ENCODE measurements at places on chromosomes 5 and 9.

DNA sequence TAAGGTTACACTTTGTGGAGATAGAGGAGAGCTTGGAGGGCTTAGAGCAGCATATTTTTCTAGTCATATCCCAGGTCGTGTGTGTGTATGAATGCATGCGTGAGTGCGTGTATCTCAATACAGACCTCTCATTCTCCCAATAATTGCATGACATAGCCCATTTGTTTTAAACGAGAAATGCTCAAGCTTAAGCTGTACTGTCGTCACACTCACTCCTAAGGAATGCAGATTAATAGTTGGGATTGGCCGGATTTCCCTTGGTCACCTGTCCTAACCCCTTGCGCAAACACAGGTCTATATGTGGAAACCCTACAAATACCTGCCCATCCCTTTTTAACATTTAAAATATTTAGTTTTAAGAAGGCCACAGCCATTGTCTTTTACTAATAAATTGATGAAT lies 165.8 kb downstream of the SEMA5A start:
- DNase-seq: no peak

DNA sequence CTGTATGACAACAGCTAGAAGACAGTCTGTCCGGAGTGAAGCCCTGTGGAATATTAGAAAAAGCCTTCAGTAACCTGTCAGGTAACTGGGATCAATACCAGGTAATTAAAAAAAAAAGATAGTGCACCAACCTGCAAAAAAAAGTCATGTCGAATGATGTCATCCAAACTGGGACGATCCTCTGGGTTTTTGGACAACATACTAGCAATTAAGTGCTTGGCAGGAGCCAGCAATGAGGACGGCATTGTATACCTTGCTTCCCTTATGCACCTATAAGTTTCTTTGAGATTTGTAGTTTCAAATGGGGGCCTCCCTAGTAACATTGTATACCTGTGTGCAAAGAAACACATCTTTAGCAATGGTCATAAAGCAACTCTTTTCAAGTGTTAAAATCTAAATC lies 2.8 kb downstream of the PLK2 start:
- no peak for DNase-seq

- DNase-seq: no peak
Measured at GRCh38 chr9:34085581-34086500, 37.2 kb upstream of the UBAP2 start.

GRCh38 chr5:39730006-39730405 lies 305.2 kb upstream of the DAB2 start:
- no peak for DNase-seq

DNA sequence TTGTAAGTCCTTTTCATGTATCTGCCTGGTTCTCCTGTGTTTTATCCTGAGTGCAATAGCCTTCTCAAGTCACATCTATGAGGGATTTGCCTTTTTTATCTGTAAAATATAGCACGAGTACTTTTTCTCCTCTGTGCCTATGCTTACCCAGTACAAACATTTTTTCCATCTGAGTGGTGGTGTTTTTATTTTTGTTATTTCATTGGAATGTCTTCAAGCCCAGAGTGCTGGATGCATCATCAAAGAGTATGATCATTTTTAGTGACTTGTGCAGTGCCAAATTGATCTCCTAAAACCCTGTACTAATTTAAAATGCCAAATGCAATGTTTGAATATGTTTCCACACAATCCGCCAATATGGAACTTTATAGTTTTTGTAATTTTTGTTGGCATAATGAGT lies 86.1 kb downstream of the TLE4 start:
- no peak for DNase-seq

- DNase-seq: no peak
Measured at GRCh38 chr5:134477462-134478245, 47.8 kb upstream of the JADE2 start.

DNA sequence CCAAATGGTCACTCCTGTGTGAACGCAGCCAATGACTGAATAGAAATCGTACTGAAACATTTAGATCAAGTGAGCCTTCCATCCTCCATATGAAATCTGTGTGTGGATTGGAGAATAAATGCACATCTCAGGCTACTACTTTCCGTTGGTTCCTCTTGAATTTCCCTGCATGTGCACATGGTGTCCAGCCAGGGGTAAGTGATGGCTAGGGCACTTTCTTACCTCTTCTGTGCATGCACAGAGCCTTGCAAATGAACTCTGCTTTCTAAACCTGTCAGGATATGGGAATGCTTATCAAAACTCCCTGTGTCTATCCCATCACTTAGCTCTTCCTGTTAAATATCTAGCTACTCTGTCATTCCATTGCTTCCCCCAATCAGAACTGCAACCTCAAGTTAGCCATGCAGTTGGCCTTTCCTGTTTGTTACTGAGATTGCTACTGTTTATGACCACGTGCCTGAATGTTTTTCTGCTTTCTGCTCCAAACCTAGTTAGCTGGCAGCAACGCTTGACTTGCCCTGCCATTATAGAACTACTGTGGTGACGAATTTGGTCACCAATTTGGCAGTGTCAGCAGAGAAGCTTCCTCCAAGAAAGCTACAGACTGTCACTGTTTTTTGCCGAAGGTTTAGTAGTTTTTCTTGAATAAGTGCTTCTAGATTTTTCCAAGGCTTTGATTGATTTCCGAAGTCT lies 661.6 kb downstream of the LRRC70 start:
- DNase-seq: no peak

GRCh38 chr5:130528474-130528873 lies 624.2 kb downstream of the CHSY3 start:
- no peak for DNase-seq

DNA sequence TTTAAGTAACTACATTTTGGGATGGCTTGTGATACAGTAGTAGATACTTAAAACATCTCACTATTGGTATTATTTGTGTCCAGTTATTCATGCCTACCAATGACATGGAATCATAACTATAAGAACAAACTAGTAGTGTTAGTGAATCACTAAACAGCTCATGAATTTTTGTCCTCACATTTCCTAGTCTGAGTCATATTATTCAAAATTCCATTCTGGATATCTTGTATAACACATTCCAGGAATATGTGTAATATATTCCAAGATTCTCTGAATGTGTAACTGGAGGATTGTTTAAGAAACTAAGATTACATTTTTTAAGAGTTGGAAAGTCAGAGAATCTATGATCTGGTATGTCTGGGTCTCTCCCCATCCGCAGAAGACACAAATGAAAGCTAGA lies 565.3 kb upstream of the ZNF608 start:
- DNase-seq: no peak

DNA sequence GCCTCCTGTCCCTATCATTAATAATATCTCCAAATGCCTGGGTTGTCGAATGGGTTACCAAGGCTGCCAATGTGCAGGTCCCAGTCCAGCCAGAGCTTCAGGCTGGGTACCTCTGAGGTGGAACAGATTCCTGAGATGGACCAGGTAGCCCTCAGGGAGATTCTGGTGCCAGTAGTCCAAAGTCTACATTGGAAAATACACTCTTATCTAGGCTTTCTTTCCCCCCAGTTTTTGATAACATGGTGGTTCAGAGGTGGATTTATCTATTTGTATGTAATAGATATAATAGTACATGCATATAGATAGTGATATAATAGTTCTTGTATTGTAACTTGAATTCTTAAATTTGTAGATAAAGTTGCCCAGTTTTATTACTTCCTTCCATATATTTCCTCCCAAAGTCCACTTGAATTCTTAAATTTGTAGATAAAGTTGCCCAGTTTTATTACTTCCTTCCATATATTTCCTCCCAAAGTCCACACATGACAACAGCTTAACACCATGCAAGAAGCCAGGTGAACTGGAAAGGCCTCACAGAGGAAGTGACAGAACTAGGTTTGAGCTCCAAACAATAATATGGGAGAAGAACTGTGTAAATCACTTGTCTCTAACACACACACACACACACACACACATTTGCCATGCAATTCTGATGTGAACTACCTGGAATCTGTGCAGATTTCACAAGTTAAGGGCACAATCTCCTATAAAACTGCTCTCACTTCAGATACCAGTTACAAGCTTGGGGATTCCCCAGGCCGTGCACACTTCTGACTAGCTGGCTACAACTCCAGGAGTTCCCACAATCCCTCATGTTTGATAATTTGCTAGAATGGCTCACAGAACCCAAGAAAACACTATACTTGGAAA lies 30.7 kb upstream of the ERAP1 start:
- no peak for DNase-seq

DNA sequence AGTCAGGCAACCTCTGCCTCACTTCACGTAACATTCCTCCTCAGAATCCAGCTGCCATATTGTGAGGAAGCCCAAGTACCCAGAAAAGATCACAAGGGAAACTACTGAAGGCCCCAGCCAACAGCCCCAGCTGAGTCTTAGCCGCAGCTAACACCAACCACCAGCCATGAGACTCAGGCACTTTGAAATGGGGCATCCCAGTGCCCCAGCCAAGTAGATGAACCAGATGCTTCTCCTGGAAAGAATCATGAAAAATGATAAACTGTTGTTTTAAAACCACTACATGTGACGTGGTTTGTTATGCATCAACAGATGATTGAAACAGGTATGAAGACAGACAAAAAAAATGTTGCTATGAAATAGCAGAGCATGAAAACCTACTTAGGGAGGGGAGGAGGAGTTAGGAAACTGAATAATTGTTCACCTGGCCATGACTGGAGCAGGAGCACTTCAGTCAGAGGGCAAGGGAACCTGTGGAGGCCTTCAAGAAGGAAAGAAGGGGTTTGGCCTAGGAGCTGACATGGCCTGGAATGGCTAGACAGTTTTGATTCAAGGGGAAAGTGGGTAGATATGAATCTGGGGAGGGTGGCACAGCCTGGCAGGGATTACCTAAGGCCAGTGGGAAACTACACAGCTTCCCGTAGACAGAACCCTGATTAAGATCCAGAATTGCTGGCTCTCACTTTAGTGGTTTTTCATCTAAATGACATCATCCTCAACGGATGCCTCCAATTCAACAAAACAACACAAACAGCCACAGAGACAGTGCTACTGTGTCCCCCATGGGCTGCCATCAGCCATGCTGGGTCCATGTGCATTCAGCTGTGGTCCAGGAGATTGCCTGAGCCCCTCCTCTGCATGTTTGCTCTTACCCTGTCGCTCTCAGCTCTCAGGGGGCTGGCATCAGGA lies 211.6 kb downstream of the SYK start:
- DNase-seq: no peak

DNA sequence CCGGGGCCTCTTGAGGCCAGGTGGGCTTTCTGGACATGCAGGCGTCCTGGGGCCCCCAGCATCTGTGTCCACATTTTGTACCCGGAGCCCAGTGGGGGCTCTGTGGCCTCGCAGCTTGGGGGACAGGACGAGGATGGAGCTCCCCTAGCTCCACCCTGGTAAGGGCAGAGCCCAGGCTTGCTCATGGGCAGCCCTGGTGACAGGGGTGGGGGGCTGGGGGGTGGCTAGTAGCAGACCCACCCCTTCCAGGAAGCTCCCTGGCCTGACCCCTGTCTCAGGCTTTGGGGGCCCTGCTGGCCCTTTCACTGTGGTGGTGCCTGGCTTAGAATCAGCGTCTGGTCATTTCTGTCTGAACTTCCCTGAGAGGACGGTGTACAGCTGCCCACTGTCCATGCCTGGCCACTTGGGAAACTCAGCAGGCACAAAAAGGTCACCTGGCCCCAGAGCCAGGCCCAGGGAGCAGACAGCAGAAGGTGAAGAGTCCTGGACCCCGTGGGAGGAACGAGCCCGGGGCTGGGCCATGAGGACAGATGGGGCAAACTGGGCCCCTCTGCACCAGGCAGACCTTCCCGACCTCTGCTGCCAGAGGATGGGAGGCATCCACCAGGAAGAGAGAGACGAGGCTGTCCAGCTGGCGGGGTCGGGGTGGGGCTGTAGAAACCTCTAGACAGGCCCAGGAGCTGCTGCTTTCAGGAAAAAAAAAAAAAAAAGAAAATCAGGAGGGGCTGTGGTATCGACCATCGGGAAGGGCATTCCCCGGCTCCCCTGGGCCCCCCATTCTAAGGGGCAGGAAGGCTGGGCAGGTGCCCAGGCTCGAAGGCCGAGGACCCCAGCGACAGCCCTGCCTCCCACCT lies 52.8 kb downstream of the EXD3 start:
- no peak for DNase-seq

- no peak for DNase-seq
Measured at GRCh38 chr9:113310538-113310937, 7.4 kb upstream of the RNF183 start.

DNA sequence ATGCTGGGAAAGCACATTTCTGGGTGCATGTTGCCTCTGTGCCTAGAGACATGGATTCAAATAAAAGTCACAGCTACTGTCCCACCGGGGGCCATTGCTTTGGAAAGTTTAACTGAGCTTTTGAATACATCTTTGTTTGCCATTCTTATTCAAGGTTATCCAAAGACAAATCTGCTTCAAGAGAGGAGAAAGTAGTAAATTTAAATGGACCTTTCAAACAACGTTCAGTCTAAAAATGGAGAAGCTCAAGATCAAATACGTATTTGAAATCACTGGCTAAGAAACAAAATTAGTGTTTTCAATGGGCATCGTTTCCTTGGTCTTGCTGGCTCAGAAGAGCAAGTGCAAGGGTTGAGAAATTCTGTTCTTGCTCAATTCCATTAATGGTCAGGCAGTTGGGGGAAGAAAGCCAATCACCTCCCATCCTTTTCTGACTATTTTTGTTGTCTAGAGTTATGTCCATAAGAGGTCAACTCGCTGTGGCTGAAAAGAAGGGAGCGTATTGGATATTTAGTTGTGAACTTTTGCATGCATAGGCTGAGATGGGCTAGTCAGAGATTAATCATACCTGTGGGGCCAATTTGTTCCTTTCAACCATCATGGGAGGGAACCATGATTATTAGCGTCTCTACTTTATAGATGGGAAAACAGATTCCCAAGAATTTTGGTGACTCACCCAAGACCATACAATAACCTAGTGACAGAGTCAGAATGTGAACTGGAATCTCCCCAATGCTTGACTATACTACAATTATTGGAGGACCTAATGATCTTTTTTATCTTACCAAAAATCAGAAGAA lies 276.2 kb upstream of the TNC start:
- DNase-seq: no peak

GRCh38 chr9:68530618-68531017 lies 10.1 kb downstream of the TMEM252 start:
- DNase-seq: no peak

GRCh38 chr9:61667559-61668121 lies 477.8 kb downstream of the SPATA31A7 start:
- no peak for DNase-seq

DNA sequence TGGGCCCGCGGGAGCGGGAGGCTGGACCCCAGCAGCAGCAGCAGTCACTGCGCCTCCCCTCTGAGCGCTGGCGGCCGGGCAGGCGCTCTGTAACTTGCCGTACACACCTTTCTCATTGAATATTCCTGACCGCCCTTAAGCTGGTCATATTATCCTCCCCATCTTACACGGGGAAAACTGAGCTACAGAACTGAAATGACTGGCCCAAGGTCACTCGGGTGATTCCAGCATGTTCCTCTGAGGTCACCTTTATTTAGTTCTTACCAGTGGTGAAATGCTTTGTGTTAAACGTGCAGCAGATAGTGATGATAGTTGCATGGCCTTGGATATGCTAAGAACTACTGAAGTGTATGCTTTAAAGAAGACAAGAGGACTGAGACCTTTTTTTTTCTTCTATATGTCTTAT lies 607 bp downstream of the UQCRQ start:
- no peak for DNase-seq

- DNase-seq: no peak
Measured at GRCh38 chr5:132629230-132629944, 28.6 kb upstream of the IL13 start.

Measured in NCI-H2029 treated with DMSO at 0.1 percent for 48 hours (cell line).